ENCODE measurements at places on chromosomes 2 and 18.

- DNase-seq = no peak
These were observed 48.0 kb downstream of the KCNIP3 start for GRCh38 chr2:95345081-95345562.

DNA sequence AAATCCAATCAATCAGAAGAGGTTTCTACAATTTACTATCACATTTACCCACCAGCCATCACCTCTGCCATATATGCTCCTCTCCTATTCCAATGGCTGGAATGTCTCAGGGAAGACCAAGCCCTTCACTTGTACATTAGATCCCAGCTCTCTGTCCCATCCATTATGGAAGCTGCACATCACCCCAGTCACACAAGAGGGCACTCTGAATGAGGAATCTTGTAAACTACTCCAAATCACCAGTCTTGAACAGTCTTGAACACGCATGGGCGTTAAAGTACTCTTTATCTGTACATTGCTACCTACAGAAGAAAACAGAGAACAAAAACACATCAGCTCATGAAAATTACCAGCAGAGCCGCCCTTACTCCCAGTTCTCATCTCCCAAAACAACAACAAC, 38.7 kb downstream of the ZC3H8 start:
- no peak for DNase-seq

GRCh38 chr2:162086904-162087303, 12.9 kb upstream of the DPP4 start:
- no peak for DNase-seq

DNA sequence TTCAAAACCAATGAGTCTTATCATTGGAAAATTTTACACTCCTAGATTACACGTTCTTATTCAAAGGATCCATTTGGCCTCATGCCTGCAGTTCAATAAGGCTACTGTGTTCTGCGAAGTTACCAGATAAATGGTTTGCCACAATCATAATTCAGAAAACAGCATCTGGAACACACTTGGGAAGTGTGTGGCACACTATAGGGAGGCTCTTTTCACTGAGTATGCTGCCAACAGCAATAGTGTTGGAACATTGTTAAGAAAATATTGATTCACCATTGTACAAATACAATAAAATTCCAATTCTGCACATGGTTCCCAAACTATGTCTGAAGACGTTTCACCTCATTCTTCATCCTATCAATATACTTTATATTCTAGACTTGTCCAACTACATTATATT, 141.4 kb upstream of the DOK6 start:
- DNase-seq = no peak

DNA sequence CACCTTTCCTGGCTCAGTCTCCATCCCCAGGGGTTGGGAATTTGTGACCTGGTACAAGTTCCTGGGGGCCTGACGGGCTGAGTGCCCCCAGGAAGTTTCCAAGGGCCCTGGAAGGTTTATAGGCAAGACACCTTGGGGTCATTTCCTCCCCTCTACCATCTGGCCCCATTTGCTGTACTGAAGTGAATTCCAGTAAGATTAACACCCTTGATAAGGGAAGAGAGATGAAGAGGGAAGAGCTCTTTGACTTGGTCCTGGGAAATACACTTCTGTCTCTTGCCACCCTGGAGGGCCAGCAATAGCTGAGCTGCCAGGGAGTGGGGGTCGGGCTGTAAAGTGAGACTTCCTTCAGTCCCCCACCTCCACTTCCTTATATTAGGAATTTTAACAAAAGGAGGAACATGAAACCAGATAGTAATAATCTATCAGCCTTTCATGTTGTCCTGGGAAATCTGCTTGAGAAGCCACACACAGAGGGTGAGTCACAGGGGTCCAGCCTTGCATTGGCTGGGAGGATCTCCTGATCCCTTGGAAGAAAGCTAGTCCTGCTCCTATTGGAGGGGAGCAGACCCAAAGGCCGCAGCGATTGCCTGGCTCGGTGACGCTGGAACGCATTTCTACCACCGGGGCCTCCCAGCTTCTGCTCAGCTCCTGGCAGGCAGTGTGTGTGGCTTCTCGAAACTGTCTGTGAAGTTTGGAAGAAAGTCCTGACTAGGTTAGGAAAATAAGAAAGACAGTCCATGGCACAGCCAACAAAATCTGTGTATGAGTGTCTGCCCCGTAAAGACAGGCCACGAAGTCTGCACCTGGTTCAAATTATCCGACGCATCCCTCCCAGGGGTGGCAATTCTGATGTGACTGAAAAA, 87.3 kb downstream of the ACAA2 start:
- DNase-seq = no peak

- DNase-seq = no peak
These were observed 238.8 kb downstream of the ZNF407 start for GRCh38 chr18:74836296-74837139.
